ENCODE measurements at places on chromosomes 12 and 14.

DNA sequence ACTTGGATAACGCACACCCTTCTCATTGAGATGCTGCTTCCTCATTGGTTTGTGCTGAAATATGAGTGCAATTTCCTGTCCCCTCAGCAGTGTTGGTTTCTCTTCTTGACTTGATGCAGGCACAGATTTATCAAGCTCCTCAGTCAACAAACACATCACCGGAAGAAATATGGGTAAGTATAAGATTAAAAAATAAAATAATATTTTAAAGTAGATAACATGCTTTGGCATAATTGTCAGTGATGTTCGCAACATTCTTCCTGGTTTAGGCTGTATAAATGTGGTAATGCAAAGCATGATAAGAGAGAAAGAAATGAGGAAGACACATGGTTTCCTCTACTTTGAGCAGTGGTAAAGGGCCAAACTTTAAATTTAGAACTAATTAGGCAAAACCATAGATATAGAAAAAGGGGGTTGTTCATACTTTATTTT, at the start of gene GPR65:
Gene GPR65 (plus strand): TSS at position 86 of the 432 bp plus-strand sequence. CDS start 5,713 bp downstream, outside the sequence.
- no peak for DNase-seq

DNA sequence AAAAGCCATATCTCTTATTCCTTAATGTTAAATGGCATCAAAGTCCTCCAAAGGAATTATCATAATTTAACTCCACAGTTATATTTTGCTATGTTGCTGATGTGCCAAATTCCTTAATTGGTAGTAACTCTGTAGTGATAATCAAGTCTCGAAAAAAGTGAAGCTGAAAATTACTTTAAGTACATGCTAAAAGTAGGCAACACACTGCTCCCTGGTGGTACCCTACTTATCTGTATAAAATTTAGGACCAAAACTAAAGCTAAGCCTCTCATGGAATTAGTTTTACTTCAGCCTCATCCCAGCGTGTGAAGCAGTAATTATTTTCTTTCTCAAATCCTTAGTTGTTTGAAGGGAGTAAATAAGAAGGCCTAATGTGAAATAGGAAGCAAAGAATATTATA, 132.8 kb downstream of the TTLL5 start:
- no peak for DNase-seq

DNA sequence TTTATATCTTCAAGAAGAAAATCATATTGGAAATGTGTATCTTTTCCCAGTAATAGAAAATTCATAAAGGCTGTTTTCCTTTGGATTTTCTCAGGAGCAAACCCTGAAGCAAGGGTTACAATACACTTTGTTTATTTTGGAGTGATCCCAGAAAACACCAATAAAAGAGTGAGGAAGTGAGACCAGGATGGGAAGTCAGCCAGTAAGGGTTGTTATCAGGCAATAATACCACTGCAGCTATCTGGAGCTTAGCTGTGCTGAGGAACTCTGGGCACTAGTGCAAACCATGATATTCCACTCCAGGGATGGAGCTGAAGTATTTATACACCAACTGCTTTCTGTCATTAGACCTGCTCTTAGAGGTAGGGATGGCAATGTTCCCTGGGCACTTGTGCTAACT, 1002.3 kb downstream of the FLRT2 start:
- no peak for DNase-seq

DNA sequence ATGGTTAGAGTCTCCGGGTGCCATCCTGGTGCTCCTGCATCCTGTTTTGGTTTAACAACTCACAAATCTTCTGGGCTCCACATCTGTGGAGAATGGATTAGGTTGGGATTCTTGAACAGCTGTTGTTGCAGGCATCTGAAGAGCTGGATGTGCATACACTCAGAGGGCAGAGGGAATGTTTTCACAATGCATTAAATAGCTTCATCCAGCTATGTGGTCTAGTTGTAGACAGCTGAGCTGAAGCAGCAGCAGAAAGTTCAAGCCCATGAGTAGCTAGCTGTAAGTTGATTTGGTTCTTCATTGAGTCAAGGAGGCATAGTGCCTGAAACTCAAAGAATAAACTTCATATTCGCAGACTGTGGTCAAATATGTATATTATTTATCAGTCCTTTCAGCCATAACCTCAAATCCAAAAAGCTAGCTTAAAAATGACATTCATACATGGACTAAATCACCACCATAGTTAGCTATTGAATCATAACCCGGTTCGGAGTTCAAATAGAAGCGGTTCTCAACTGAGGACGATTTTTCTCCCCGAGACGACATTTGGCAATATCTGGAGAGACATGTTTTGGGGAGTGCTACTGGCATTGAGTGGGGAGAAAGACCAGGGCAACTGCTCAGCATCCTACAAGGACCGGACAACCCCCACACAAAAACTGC, 858 bp upstream of the ANKRD13A start:
- no peak for DNase-seq

- no peak for DNase-seq
These were observed 46.2 kb downstream of the ABCC9 start for GRCh38 chr12:21894792-21895595.

DNA sequence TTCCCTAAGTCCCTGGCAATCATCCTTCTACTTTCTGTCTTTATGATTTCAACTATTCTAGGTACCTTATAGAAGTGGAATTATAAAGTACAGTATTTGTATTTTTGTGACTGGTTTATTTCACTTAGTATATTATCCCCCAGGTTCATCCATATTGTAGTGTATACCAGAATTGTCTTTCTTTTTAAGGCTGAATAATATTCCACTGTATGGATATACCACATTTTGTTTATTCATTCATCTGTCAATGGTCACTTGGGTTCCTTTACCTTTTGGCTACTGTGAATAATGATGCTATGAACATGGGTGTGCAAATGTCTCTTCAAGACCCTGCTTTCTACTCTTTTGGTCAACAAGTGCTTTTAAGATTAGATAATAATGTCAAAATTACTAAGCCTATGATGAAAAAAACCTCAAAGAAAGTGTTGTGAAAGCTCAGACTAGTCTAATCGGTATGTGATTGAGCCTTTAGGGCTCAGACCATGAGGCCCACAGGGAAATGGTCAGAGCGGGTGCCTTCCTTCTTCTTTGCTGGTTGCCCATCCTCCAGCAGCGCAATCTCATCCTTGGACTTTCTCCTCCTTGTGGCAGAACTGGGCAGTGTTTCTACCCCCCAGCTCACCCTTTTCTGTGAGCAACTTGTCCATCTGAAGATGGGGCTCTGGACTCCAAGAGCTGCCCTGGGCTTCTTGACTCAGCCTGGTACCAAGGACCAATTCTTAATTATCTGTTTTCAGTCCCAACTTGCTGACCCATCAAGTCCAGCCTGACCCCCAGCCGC, 105.4 kb downstream of the TTC8 start:
- no peak for DNase-seq

DNA sequence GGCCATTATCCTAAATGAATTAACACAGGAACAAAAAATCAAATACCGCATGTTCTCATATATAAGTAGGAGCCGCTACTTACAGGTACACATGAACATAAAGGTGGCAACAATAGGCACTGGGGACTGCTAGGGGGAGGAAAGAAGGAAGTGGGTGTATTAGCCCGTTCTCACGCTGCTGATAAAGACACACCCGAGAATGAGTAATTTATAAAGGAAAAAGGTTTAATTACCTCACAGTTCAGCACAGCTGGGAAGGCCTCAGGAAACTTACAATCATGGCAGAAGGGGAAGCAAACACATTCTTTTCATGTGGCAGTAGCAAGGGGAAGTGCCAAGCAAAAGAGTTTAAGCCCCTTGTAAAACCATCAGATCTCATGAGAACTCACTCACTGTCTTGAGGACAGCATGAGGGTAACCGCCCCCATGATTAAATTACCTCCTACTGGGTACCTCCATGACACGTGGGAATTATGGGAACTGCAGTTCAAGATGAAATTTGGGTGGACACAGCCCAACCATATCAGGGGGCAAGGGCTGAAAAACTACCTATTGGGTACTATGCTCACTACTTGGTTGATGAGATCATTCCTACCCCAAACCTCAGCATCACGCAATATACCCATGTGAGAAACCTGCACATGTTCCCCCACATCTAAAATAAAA, 16.4 kb upstream of the MIA2 start:
- DNase-seq, result no peak

All from activated naive CD4-positive, alpha-beta T cell treated with anti-CD3 and anti-CD28 coated beads, Interleukin-2, amount 50 U/mL, for 16 hours (primary cell).